Colonic mucosa (tissue), 4 donors: ENCODE measurements at places on chromosomes 5 and 9.
A peak's percentile ranks its signal among the peaks of the same experiment; 100 is the strongest.

DNA sequence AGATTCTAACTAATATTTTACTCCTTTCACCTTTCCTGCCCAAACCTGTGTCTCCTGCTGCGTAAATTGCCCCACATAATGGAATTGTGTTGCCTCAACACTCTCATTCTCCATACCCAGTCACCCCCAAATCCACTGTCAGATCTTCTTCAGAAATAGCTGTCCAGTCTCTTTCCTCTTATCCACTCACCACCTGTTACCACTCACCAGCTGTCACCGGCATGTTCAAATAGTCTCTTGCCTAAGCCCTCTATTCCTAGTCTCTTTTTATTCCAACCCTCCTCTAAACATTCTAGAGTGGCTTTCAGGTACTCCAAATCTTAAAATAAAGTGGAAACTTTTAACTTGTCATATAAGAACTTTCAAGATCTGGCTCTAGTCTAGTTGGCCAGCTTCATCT, 262.0 kb upstream of the FBXL7 start:
- H3K4me1 ChIP-seq: no peaks in the 10 kb centered on the region
- no peak overlapping the region for H3K4me3 ChIP-seq
- H3K27me3 ChIP-seq: no peaks in the 10 kb centered on the region
- no peak overlapping the region for H3K27ac ChIP-seq
- no peak for DNase-seq

DNA sequence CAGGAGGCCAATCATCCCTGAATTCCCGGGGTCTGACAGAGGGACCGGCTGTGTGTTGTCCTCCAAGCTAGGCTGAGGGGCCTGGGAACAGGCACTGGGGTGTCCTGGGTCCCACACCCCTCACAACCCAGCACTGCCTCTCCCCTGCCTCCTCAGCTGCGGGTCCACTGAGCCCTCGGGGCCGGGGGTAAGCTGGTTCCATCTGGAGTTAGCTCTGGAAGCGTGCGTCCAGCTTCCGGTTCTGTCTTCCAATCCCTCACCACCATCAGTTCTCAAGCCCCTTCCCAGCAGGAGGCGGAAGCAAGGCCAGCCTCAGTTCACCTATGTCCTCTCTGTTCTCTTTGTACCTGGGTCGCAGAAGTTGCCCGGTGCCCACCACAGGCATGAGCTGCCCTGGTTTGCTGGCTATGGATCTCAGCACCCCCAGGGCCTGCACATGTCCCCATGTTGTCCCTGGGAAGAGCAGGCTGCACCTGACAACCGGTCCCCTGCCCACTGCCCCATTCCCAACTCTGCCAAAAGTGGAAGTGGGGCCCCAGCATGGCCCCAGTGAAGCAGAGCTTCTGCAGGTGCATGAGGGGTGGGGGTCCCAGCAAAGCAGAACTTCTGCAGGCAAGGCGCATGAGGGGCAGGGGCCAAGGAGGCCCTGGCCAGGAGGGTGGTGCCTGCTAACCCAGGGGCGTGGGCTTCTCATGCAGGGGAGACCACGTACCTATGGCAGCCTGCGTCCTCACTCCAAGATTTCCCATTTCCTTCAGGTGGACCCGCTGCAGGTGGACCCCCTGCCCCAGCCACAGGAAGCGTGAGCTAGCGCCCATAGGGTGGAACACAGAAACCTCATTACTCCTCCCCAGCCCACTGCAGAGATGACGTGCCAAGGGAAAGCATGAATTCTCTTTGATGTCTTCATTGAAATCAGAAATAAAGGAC, 111.9 kb downstream of the ZNF354C start:
- no peak for DNase-seq
- no peaks in the 10 kb centered on the region for H3K27me3 ChIP-seq
- H3K36me3 ChIP-seq: no peaks in the 10 kb centered on the region
- H3K4me3 ChIP-seq: no peak overlapping the region
- H3K27ac ChIP-seq: no peak overlapping the region

- H3K27me3 ChIP-seq: no peaks in the 10 kb centered on the region
- no peaks in the 10 kb centered on the region for H3K36me3 ChIP-seq
- H3K4me3 ChIP-seq: no peak overlapping the region
- H3K4me1 ChIP-seq: no peaks in the 10 kb centered on the region
- DNase-seq: no peak
Observed at GRCh38 chr5:133368916-133369783, 243.2 kb downstream of the FSTL4 start.

DNA sequence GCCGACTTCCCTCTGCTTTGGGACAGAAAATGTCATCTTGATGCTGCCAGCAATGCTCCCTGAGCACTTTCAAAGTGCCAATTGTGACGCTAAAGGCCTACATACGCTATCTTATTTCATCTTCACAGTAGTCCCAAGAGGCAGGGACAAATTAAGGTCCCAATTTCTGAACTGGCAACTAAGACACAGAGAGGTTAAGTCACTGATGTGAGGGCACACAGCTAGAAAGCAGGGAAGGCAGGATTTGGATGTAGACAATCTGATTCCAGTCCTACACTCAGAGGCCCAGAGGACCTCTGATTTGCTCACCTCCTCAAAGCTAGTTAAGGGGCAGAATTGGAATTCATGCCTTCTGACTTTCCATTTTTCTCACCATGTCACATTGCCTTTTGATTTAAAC, 249.2 kb upstream of the CLINT1 start:
- no peaks in the 10 kb centered on the region for H3K4me1 ChIP-seq
- H3K27ac ChIP-seq: no peak overlapping the region
- no peaks in the 10 kb centered on the region for H3K27me3 ChIP-seq
- no peak for DNase-seq

DNA sequence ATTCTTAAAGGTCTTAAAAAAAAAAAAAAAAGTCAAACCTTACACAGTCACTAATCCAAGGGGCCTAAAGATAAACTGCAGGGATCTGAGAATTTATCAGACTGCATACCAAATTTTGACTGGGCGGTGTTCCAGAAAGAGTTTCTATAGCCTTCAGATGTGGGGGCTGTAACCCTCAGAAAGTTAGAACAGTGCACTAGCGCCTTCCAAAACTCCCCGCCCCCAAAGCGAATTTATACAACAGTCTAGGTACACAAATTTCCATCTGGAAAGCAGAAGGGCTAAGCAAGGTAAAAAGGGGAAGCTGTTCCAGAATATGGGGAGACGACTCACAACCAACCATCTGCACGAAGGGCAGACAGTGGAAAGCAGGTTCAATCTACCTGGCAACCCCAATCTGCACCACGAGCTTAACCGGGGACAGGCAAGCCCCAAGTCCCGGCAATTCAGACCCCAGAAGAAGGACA, 813 bp downstream of the ERMP1 start:
- H3K36me3 ChIP-seq: no peaks in the 10 kb centered on the region
- H3K4me1 ChIP-seq: peaks cover 5% of the 10 kb centered on the region
- H3K27ac ChIP-seq: peak overlapping the region; percentile 74

- H3K4me1 ChIP-seq: no peaks in the 10 kb centered on the region
- peak overlapping the region; percentile 15 for H3K27ac ChIP-seq
- peak; percentile 89 for DNase-seq
- H3K27me3 ChIP-seq: no peaks in the 10 kb centered on the region
- no peaks in the 10 kb centered on the region for H3K36me3 ChIP-seq
- no peak overlapping the region for H3K4me3 ChIP-seq
Observed at GRCh38 chr9:107711542-107711941, 222.0 kb upstream of the KLF4 start.

DNA sequence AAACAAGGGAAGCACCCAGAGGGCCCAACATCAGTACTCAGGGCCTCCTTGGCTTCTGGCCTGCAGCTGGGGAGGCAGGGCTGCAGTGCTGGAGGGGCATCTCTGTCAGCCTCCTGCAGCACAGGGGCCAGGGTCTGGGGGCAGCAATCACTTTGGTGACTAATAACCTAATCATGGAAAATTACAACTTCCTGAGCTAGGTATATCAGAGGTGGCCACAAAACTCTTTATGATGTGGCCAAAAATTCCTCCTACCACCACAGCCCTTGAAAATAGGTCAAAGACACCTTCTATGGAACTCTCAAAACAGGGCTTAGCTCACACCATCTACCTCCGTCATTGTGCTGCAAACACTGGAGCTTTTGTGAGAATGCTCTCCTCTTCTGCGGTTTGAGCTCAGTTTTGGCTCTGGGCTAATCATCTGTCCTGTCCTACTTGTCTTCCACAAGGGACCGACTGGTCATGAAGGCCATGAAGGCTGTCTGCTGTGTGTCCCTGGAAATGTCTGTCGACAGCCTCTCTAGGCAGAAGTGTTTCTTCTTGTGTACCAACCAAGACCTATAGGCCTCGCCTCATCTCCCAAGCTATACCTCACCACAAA, 28.6 kb downstream of the CSF2 start:
- no peaks in the 10 kb centered on the region for H3K4me1 ChIP-seq
- H3K36me3 ChIP-seq: no peaks in the 10 kb centered on the region
- H3K27ac ChIP-seq: no peak overlapping the region
- no peak overlapping the region for H3K4me3 ChIP-seq
- no peak for DNase-seq

DNA sequence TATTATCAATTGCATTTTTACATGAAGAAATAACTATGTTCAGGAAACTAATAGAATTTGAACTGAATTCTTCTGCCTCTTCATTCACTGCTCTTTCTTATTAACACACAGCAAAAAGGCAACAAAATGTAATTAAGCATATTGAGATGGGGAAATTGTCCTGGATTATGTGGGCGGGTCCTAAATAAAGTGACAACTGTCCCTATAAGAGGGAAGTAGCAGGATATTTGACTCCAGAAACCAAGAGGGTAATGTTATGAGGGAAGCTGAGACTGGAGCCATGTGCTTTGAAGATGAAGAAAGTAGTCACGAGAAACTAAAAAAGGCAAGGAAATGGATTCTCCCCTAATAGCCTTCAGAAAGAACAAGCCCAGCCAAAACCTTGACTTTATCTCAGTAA, 311.2 kb upstream of the PIK3R1 start:
- H3K4me1 ChIP-seq: no peaks in the 10 kb centered on the region
- no peaks in the 10 kb centered on the region for H3K36me3 ChIP-seq
- no peak overlapping the region for H3K4me3 ChIP-seq
- no peak for DNase-seq
- no peak overlapping the region for H3K27ac ChIP-seq

- no peak overlapping the region for H3K4me3 ChIP-seq
- no peaks in the 10 kb centered on the region for H3K36me3 ChIP-seq
- no peaks in the 10 kb centered on the region for H3K27me3 ChIP-seq
- H3K27ac ChIP-seq: no peak overlapping the region
Observed at GRCh38 chr9:20524776-20525175, 97.5 kb downstream of the MLLT3 start.

GRCh38 chr5:40572937-40573336, 106.8 kb upstream of the PTGER4 start:
- no peaks in the 10 kb centered on the region for H3K36me3 ChIP-seq
- no peaks in the 10 kb centered on the region for H3K27me3 ChIP-seq
- H3K4me1 ChIP-seq: no peaks in the 10 kb centered on the region

- H3K27me3 ChIP-seq: no peaks in the 10 kb centered on the region
- no peaks in the 10 kb centered on the region for H3K36me3 ChIP-seq
- H3K27ac ChIP-seq: no peak overlapping the region
Observed at GRCh38 chr9:92378865-92379560, 25.4 kb downstream of the OGN start.

GRCh38 chr5:137796279-137796678, 42.1 kb upstream of the HNRNPA0 start:
- no peak overlapping the region for H3K4me3 ChIP-seq
- H3K36me3 ChIP-seq: no peaks in the 10 kb centered on the region
- no peak for DNase-seq

GRCh38 chr9:96209407-96210271, 92.3 kb downstream of the HSD17B3 start:
- no peaks in the 10 kb centered on the region for H3K4me1 ChIP-seq
- H3K4me3 ChIP-seq: no peak overlapping the region
- no peak for DNase-seq
- no peak overlapping the region for H3K27ac ChIP-seq

GRCh38 chr5:89187883-89188465, 305.0 kb upstream of the MEF2C start:
- no peaks in the 10 kb centered on the region for H3K36me3 ChIP-seq
- H3K27ac ChIP-seq: no peak overlapping the region

DNA sequence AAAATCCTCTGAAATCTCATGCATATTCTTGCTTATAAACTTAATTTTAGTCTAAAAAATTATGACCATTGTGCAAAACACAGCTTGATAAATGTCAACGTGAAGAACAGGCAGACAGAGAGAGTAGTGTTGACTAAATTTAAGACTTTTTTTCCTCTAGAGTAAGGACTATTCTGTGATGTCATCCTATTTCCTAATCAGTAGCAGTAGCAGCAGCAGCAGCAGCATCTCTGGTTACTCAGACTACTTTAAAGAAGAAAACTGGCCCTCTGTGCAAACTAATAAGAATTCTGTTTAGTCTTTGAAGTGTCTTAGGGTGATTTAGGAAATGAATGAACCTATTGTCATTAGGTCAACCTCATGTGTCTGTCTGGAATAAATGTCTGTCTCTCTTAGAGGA, 403.0 kb downstream of the HINT1 start:
- H3K27ac ChIP-seq: no peak overlapping the region
- DNase-seq: no peak
- no peaks in the 10 kb centered on the region for H3K27me3 ChIP-seq
- H3K4me1 ChIP-seq: no peaks in the 10 kb centered on the region
- H3K36me3 ChIP-seq: no peaks in the 10 kb centered on the region

DNA sequence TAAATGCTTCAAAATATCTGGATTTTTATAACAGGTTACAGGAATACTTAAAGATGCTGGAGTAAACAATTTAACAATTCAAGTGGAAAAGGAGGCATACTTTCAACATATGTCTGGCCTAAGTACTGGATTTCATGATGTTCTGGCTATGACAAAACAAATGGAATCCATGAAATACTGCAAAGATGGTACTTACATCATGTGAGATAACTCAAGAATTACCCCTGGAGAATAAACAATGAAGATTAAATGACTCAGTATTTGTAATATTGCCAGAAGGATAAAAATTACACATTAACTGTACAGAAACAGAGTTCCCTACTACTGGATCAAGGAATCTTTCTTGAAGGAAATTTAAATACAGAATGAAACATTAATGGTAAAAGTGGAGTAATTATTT, 35.6 kb downstream of the SLC30A5 start:
- no peak overlapping the region for H3K4me3 ChIP-seq
- DNase-seq: no peak
- H3K4me1 ChIP-seq: no peaks in the 10 kb centered on the region
- H3K27ac ChIP-seq: no peak overlapping the region
- H3K27me3 ChIP-seq: no peaks in the 10 kb centered on the region

GRCh38 chr9:33254211-33254610, 10.3 kb downstream of the BAG1 start:
- H3K36me3 ChIP-seq: peaks cover 15% of the 10 kb centered on the region
- H3K27ac ChIP-seq: no peak overlapping the region
- H3K27me3 ChIP-seq: no peaks in the 10 kb centered on the region
- DNase-seq: no peak
- no peak overlapping the region for H3K4me3 ChIP-seq
- no peaks in the 10 kb centered on the region for H3K4me1 ChIP-seq

DNA sequence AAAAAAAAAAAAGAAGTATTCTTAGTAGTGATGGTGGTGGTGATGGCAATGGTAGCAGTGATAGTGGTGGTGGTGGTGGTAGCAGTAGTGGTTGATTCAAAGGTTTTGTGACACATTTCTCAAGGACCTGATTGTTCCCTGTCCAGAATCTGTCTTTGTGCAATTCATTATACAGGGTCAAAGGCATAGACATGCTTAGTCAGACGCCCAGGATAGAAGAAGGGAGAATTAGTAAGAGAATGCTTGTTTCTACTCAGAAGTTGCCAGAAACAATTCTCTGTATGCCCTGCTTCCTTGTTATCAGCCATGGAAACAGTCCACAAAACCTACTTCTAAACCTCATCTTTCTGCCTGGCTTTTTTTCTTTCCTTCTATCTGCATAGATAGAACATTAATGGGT, 89.4 kb downstream of the SLC44A1 start:
- no peak overlapping the region for H3K27ac ChIP-seq
- H3K36me3 ChIP-seq: no peaks in the 10 kb centered on the region
- DNase-seq: no peak
- H3K4me3 ChIP-seq: no peak overlapping the region
- no peaks in the 10 kb centered on the region for H3K4me1 ChIP-seq
